ENCODE measurements at places on chromosomes 2 and 18.

- no peak for DNase-seq
These were observed 39.5 kb upstream of the NPAS2 start for GRCh38 chr2:100780203-100781008.

GRCh38 chr2:53422979-53423378, 344.6 kb upstream of the CHAC2 start:
- DNase-seq: no peak

DNA sequence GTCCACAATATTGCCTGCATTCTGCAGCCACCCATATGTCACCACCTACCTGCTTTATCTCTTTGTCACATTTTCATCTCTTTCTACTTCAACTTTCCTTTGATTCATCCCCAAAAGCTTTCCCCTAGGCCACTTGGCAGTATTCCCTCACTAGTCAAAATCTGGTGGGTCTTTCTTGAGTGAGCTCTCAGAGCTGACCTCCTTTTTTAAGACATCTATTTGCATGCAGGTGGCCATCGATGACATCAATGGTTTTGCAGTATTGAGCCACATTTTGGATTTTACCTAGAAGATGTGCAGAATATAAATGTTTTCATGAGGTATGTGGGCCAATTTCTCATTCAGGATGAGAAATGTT, 133.4 kb upstream of the REG3A start:
- DNase-seq: no peak

DNA sequence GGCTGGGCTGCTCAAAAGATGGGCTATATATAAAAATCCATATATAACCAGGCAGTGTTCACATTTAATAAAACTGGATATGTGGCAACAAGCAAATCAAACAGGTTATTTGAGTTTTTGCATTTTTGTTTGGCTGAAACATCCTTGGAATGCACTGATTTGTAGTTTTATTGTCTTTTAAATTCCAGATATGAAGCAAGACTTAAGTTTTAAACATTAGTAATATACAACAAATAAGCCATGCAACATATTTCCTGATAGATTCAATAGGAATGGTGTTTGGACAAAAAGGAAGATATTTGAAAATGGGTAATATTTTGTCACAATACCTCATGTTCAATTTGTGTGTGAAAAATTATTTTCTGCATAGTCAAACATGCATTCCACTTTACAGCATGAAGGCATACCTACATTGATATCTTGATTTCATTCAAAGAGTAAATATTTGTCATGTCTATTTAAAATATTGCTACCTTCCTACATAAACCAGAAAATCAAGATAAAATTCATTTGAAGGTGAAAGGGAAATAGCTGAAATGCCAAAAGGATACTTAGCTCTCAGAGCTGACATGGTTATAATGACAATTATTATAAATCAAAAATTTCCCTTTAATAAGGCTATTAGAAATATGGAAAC, 132.3 kb upstream of the NETO1 start:
- DNase-seq: no peak

DNA sequence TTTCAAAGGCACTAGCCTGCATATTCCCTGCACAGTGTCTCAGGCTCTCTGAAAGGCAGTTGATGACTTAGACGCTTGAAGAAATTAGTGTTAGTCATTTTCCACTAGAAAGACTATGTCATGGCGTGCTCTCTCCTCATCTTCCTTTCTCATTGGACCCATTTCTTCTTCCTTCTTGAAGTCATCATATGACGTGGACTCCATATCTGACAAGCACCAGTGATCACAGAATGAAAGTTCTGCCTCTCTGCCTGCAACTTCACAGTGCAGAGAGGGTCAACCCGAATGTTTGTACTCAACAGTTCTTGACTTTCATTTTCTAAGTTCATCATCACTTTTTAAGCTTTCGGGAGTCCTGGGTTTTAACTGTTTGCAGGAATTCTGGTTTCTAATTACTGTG, 63.7 kb upstream of the CYRIA start:
- DNase-seq: no peak

- DNase-seq: no peak
These were observed 693 bp upstream of the PDK1 start for GRCh38 chr2:172555272-172555521.

GRCh38 chr18:32156855-32157254, 33.0 kb upstream of the MEP1B start:
- no peak for DNase-seq

GRCh38 chr2:233189025-233189424, 62.4 kb upstream of the ATG16L1 start:
- no peak for DNase-seq

GRCh38 chr2:229235131-229235914, 35.8 kb downstream of the PID1 start:
- no peak for DNase-seq

DNA sequence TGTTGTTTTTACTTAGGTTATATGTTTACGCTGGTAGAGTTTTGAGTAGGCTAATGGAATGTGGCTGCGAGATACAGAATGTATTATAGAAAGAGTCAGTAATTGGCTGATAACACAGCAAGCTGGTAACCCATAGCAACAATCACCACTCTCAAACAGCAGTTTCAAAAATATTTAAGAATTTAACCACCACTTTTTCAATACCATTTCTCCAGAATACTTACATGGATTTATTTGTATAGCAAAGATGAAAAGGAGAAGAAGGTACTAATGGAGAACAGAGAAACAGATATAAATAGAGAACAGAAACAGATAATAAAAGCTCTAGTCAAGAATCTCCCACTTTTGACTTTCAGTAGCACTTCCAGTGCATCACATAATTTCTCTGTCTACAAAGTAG, 188.3 kb upstream of the SLC39A10 start:
- no peak for DNase-seq

DNA sequence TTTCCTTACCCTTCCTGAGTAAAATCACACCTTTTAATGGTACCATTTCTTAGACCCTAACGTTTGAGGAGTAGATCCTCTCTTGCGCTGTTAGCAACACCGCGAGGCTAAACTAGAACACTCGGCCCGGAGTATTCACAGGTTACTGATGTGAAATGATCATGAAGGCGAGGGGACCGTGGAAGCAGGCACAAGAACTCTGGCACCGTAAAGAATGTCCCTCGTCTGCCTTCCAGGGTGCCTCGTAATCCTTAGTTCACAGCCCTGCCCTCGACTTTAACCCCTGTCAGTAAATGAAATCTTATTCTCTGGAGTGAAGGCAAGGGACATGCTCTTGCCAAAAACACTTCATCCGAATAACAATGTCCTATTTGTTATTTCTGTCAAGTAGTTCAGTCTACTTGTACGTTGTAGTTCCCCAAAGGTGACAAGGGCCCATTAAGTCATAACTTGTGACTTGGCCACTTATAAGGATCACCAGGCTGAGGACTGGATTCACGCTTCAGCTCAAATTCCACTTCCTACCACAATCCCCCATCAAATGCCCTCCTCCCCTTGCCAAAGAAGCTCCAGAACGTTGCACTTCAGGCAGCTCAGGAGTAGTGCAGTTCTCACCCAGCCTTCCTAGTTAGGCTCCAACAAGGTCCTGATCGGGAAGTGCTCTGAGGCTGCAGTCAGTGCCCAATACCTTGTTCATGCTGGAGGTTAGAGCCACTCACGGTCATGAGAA, 43.3 kb upstream of the ITM2C start:
- no peak for DNase-seq

DNA sequence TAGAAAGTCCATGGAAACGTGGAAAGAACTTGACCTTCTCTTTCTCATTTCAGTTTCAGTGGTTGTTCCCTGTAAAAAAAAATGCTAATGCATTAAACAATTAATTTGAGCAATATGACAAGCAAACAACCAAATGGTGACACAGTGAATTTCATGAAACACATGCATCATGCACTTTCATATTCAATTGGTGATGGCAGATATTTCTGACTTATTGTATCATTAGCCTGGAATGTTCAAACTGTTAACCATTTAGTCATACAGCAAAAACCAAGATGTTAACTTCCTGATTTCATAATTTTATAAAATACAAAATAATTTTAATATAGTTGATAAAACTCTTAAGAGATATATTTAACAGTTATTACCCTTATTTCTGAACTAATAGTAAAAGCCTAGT, 85.5 kb downstream of the SCN1A start:
- DNase-seq: no peak

DNA sequence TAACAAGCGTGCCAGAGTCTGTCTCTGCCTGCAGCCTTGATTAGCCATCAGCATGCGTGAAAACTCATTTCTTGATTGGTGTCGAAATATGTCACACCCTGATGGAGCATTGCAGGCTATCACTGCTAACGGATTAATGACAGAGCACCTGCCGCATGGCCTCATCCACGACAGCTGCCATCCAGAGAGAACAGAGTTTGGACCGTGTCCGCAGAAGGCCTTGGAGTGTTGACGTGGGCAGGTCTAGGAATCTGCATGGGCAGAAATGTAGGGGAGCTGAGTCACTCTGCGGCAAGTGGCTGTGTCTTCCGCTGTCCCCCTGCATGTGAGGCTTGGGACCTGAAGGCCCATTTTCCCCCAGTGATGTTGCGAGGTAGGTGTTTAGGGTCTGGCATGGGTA, 43.0 kb downstream of the KLHL29 start:
- no peak for DNase-seq

GRCh38 chr18:26183395-26184112, 42.7 kb upstream of the TAF4B start:
- DNase-seq: no peak

GRCh38 chr2:15273452-15273851, 287.7 kb downstream of the NBAS start:
- DNase-seq: no peak

GRCh38 chr2:64326578-64327050, 127.3 kb upstream of the LGALSL start:
- no peak for DNase-seq

- DNase-seq: no peak
These were observed 278.4 kb upstream of the DDX18 start for GRCh38 chr2:117536139-117536538.

- DNase-seq: peak; percentile 35
These were observed 697 bp downstream of the LGALSL start for GRCh38 chr2:64454386-64455332.

DNA sequence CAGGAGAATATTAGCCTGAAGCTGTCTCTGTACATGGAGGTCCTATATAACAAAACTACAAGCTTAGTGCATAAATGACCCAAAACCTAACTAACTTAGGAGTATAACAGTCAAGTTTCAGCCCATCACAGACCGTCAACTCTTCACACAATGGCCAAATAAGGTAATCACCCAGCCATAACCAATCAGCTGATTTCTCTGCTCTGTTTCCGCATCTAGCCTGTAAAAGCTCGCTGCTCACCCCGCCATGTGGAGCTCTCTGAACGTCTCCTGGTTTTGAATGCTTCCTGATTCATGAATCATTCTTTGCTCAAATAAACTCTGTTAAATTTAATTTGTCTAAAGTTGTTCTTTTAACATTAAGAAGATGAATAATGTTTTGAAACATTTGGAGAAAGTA, 593.6 kb downstream of the TMX3 start:
- no peak for DNase-seq

- DNase-seq: no peak
These were observed 138.2 kb downstream of the ZEB2 start for GRCh38 chr2:144381716-144382115.

DNA sequence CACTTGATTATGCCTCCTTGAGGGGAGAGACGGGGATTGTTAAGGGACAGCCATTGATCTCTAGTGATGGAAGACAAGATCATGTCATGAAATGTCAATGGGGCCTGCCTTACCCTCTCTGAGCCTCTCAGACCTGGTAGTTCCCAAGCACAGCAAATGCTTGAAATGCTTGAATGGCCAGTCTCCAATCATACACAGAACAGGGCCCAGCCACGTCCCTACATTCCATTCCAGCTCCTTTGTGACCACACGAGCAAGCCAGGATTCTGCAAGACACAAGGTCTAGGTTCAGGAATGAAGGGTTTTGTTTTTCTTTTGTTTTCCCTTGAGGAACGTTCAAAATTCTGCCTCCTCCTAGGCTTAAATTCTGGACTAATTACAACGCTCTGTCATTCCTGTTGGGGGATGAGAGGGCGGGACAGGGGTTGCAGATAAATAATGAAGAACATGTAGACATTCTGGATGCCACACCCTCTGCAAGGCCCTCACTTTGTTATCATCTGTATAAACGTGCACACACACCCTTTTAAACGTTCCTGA, 98.1 kb upstream of the YPEL5 start:
- DNase-seq: no peak

GRCh38 chr2:7119132-7119835, 202.1 kb downstream of the RNF144A start:
- DNase-seq: no peak
